ENCODE measurements at places on chromosomes 3 and 15.

DNA sequence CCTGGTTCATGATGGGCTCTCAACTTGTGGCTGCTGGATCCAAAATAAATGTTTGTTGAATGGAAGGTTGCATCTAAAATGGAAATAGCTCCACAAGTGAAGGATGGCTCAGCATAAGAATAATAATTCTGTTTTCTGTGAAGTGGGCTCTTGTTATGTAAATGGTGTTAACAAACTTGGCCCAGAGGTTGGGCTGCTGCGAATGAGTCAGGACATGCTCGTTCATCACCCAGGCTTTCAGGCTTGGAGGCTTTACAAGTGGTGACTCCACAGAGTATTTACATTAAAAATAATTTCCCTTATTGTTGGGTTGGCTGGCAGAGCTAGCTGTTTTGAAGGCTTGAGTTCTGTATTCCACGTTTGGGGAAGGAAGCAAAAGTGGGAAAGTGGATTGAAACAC, 60.5 kb downstream of the ITGB5 start:
- peak; percentile 58 for DNase-seq

DNA sequence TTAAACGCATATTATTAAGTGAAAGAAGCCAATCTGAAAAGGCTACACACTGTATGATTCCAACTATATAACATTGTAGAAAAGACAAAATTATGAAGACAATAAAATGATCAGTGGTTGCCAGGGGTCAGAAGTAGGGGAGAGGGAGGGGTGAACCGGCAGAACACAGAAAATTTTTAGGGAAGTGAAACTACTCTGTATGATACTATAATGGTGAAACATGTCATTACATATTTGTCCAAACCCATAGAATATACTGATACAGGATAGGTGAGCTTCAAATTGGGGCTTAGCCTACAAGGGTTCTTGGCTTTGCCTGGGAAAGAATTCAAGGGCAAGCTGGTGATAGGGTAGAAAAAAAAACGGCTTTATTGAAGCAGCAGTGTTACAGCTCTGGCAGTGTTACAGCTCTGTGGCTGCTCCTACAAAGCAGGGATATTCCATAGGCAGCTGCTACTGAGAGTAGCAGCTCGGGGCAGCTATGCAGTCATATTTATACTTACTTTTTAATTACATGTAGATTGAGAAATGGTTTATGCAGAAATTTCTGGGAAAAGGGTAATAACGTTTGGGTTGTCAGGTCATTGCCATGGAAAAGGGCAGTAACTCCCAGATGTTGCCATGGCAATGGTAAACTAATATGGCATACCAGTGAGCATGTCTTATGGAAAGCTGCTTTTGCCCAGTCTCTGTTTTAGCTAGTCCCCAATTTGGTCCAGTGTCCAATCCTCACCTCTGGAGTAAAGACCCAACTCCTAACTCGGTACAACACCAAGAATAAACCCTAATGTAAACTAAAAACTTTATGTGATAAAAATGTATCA, 125.1 kb upstream of the SLC25A36 start:
- DNase-seq, result no peak

DNA sequence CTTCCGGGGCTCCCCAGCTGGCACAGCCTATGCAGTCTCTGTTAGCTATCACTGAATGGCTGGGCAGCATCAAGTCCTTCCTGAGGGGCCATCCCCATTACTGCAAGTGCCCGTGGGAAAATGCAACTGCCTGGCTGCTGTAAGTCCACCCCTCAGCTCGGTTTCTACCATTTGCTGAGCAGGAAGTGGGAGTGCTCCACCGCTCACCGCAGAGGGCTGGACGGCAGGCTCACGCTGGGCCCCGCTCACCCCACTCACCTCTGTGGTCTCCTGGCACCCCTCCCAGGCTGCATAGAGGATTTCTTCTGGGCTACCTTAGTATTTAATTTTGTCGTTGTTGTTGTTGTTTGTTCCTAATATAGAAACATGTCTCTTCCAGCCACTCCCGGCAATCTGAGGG, 270.2 kb downstream of the PLCL2 start:
- DNase-seq, result no peak

DNA sequence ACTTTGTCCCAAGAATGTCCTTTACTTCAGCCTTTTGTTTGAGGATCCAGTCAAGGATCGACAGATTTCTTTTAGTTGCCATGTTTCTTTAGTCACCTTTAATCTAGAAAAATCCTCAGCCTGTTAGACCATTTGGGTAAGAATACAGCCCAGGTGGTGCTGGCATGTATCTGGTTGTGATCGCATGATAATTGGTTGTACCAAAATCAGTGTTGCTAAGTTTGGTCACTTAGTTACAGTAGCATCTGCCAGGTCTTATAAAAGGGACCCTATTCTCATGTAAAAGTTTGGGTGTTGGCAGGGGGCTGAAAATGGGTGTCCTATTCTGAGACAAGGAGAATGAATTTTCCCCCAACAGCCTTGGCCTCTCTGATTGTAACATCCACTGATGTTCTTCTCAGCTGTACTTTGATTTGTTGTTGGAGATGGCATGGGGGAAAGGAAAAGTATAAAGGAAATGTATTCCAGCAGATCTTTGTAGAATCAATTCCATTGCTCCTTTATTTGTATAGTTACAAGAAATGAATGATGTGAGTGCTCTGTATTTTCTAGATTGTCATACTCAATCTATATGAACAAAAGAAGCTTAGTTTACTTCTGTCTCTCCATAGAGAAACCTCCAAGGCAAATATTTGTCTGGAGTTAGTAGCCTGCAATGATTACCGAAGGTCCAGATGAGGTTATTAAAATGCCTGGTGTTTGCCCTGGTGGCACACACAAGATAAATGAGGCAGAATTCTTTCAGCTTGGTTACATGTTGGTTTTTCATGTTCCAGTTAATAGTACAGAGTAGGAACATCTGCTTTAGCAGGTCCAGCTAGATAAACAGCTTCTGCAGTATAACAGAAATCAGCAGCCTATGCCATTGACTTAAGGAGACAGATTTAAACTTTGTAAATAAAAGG, 65.7 kb downstream of the CMTM8 start:
- no peak for DNase-seq

DNA sequence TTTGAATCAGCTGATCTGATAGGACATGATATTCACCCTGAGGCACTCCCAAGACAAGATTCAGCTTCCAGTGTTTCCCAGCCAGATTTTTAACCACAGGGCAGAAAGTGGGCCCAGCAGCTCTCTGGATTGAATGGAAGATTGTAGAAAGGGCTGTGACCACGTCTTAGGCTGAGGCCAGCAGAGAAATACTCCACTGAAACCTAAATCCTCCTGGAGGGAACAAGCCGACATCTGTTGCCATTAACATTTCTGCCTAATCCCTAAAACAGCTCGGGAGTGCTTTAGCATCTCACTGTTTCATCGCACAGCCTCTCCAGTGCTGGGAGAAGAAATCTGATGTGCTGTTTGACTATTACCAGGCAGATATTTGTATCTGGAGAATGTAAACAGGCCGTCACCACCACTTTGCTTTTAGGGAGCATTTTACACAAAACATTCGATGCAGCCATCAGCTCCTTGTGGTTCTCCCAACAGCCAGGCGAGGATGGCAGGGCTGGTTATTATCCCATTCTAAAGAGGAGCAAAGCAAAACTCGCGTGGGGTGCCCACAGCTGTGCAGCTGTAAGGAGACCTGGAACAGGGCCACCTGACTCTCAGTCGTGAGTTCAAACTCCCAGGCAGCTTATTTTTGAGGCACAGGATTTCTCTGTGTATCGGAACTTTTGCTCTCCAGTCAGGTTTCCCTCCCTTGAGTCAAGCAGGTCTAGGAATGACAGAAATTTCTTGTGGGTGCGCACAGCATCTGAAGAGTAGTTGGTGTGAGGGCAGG, 117.4 kb downstream of the LIPC start:
- DNase-seq, result peak; percentile 37

- no peak for DNase-seq
Measured at GRCh38 chr15:96422125-96422524, 91.6 kb downstream of the NR2F2 start.
